AG09309 (cell line): ENCODE measurements at places on chromosomes 2 and 18.
A peak's percentile ranks its signal among the peaks of the same experiment; 100 is the strongest.

DNA sequence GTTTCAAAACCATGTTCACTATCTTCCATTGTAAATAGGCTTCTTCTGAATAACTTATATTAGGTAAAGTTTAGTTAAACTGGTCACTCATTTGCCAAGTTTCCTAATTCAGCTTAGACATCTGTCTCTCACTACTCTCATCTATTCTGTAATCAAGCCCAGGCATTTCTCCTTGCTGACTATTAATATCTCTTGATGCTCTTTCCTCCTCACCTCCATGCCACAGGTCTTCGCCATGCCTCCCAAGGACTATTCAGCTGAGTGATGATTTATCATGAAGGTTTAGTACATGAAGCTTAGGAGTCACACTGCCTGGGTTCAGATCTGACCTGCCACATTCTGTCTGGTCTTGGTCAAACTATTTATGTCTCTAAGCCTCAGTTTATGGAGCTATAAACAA is 115.5 kb downstream of the SPOPL start:
- DNase-seq, result no peak

DNA sequence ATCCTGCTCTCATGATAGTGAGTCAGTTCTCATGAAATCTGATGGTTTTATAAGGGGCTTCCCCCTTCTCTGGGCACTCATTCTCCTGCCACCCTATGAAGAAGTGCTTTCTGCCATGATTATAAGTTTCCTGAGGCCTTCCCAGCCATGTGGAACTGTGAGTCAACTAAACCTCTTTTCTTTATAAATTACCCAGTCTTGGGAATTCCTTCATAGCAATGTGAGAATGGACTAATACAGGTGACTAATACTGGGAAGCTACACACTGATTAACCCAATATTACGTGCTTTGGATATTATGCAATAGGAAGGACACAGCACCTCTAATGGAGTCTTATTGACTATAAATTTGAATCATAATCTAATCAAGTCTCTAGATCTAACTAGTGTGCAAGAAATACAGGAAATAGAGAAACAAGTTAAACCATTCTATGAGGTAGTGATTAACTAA is 107.2 kb upstream of the ETAA1 start:
- DNase-seq, result peak; percentile 75

DNA sequence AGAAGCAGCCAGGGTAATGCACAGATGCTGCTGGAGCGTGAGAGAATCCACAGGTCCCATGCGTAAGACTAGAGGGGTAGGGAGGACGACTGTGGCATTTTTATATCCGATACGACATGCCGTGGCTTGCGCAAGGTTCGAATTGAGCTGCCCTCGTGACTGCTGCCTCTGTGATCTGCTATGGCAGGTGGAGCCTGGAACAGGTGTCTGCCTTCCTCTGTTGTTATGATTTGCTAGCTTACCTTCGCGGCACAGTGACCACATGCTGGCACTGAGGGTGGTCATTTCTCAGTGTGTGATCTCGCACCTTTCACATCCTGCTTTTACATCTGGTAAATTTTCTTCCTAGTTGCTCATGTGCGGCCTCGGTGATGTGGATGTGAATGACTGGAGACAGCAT is 240.2 kb downstream of the ALPK2 start:
- no peak for DNase-seq

GRCh38 chr18:27130065-27130630 is 55.0 kb downstream of the CHST9 start:
- DNase-seq, result no peak

GRCh38 chr2:97701186-97701585 is 12.2 kb upstream of the ZAP70 start:
- no peak for DNase-seq

GRCh38 chr2:46854260-46854659 is 61.3 kb downstream of the MCFD2 start:
- DNase-seq, result no peak

GRCh38 chr2:117854610-117855009 is 40.1 kb downstream of the DDX18 start:
- DNase-seq, result no peak

DNA sequence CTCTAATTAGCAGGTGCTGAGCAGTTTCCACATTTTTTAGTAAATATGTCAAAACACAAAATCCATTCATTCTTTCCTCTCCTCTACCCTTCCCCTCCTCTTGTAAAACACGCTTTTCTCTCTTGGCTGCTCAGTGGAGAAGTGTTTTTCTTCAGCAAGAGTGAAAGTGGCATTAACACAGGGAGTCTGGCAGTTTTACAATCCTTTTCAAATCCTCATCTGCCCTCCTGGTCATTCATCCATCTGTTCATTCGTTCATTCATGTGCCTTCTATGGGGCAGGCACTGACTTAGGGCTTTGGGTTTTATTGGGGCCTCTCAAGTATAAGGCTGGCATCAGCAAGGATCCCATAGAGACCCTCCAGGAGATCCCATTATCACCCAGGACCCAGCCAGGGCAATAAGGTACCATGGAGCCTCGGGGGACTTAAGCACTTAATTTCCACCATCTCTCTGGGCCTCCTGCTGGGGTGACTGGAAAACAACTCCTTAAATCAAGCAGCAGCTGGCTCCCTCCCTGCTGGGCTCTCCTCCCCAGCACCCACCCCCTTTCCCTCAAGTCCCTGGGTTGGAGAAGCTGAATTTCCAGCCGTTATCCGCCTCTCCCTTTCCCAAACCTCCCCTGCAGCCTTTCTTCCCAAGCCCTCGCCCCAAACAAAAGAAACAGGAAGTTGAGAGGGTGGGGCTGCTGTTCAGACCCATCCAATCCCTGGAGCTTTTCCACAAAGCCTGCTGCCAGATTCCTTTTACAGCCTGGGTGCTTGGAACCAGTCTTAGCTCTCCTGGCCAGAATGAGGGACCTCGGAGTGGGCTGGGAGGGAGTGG is 32.6 kb downstream of the MARCHF4 start:
- no peak for DNase-seq

GRCh38 chr2:217223222-217223930 is 363.5 kb upstream of the TNP1 start:
- DNase-seq, result peak; percentile 57

GRCh38 chr18:35348001-35348400 is 3.8 kb upstream of the ZNF24 start:
- no peak for DNase-seq

GRCh38 chr2:223580951-223581350 is 21.2 kb downstream of the SCG2 start:
- no peak for DNase-seq

GRCh38 chr18:21110713-21111345 is 784 bp downstream of the ROCK1 start:
- no peak for DNase-seq

GRCh38 chr2:73034661-73035375 is 36.7 kb downstream of the SFXN5 start:
- no peak for DNase-seq

GRCh38 chr18:470661-471501 is 29.6 kb downstream of the COLEC12 start:
- DNase-seq, result peak; percentile 67

GRCh38 chr2:127105656-127106456 is 1.1 kb downstream of the BIN1 start:
- DNase-seq, result no peak

DNA sequence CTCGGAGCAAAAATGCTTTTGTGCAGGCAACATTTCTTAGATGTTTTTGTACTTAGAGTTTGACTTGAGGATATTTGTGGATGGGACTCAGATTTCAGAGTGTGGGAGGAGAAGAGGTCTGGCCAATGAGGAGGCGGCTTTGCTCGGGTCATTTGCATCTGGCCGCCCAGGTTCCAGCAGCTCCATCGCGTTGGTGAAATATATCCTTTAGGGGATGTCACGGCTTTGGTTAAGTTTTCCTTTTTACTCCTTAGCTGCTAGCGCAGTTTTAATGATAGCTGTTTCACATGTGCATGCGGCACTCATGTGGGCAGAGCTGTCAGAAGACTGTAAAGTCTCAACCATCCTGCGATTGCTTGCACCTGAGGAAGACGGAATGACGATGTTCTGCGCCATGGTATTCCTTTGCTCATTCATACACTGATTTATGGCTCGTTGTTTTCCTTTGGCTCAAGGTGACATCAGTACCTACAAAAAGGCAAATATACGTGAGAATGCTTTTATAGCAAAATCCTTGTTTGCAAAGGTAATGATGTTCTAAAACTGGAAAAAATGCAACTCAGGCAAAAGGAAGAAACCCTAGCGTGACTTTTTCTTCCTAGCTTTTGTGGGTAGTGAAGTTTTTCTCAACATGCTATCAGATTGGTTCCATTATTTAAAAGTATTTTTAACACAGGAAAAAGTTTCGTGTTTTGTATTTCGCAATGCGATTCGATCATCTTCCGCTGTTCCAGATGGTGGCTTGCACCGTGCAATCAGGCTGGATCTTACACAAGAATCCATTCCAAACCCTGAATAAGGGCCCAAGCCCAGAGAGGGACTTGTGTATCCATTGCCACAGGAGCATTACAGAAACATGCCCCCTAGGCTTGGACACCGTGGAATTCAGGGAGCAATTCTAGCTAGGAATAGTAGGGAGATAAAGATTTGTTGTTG is 70.5 kb upstream of the ZNF516 start:
- DNase-seq, result peak; percentile 91

- no peak for DNase-seq
These were observed 460.1 kb upstream of the SALL3 start for GRCh38 chr18:78519394-78520062.

DNA sequence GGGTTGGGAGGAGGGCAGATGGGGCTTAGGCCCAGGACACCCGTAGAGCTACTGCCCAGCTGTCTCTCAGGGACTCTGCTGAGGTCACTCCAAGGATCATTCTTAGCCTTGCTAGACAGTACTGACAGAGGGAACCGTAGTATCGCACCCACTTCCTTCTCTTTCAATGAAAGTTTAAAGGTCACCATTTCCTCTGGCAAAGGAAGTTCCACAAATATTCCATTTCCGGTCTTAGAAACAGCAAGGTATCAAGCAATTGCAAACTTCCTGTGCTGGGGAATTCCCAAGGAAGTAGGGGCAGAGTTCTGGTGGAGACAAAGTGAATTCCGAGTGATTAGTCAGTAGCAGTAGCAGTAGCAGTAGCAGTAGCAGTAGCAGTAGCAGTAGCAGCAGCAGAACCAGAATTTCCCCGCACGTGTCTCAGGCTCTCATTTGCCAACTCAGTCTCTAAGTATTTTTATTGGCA is 24.7 kb downstream of the IL1B start:
- peak; percentile 42 for DNase-seq
